ENCODE measurements at places on chromosomes 1 and 21.
A peak's percentile ranks its signal among the peaks of the same experiment; 100 is the strongest.

GRCh38 chr1:234843946-234844345, 234.0 kb upstream of the IRF2BP2 start:
- DNase-seq, result no peak

DNA sequence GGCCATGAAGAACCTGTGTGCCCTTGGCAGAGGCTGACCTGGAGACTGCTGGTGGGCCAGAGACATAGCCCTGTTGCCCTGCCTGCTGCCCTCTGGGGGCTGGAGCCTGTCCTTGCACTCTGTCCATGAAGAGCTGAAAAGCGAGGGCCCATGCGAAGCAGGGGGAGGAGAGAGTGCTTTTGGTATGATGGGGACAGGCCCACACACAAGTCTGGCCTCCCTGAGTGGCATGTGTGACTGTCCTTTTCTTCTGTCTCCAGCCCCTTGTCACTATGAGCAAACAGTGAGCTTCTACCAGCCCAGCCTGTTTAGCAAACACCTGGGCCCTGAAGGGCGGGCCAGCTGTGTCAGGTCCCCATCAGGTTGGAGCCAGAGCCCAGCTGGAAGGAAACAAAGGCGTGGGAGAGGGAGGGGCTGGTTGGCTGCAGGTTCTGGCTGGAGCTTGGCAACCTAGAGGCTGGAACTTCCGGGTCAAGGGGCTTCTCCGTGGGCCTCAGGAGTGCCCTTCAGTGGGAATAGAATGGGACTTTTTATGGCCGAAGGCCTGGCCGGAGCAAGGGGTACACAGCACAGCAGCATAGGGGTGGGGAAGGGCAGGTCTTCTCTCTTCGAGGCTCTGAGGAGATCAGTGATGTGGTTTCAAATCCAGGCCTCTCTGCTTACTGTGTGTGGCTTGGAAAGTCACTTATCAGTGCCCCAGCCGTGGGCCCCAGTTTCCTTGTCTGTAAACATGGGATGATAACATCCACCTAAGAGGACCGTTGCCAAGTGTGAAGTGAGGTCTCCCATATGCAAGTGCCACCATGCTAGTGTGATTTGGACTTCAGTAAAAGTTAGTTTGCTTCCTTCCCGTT, 14.3 kb downstream of the QSOX1 start:
- DNase-seq, result peak; percentile 75

GRCh38 chr1:51329443-51330325, 678 bp downstream of the TTC39A start:
- peak; percentile 88 for DNase-seq

DNA sequence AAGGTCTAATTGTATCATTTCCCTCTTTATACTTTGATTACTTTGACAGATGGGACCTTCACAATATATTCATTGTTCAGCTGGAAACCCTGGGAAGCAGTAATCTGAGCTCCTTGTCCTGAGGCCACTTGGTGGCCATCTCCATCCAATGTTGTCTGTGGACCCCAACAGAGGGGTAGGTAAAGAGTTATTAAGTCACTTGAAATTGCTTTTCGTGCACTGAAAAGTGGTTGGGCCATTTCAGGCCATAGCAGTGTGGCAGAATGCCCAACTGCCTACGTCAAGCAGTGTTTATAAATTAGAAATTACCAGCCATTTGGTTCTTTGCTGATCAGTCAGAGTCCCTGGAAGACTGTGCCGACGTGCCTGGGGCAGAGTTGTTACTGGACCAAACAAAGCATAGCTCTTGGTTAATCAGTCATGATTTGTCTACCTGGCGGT, 308.3 kb upstream of the USP25 start:
- DNase-seq, result peak; percentile 37

DNA sequence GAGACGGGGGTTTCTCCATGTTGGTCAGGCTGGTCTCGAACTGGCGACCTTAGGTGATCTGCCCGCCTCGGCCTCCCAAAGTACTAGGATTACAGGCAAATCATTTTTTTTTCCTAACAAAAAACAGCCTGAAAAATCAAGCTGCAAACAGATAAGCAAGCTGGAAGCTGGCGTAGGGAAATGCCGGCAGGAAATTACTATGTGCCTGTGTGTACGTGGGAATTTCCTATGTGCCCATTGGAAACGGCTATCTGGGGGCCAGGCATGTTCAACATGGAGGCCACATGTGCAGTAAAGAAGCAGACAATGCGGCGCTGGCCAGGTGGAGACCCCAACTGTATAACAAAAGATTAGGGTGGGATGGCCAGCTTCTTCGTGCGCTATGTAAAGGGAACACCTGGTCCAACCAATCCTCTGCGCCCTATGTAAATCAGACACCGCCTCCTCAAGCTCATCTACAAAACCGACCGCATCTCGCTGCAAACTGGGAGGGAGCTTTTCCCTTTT, 9.1 kb upstream of the AADACL4 start:
- no peak for DNase-seq

DNA sequence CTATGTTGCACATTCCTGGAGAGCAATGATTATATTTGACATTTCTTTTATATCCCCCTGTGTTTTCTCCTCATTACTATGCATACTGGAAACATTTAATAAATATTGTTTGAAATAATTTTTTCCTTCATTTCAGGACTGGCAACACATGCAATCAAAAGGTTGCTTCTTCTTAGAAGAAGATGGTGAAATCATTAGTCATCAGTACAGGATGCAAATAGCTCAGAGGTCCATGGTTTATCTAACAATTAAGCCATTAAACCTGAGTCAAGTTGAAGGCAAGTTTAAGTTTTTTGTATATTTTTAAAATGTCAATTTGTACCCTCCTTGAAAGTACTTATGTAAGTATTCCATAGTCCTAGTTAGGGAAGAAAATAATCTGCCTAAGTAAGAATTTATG, 22.5 kb downstream of the EFCAB7 start:
- DNase-seq, result no peak

DNA sequence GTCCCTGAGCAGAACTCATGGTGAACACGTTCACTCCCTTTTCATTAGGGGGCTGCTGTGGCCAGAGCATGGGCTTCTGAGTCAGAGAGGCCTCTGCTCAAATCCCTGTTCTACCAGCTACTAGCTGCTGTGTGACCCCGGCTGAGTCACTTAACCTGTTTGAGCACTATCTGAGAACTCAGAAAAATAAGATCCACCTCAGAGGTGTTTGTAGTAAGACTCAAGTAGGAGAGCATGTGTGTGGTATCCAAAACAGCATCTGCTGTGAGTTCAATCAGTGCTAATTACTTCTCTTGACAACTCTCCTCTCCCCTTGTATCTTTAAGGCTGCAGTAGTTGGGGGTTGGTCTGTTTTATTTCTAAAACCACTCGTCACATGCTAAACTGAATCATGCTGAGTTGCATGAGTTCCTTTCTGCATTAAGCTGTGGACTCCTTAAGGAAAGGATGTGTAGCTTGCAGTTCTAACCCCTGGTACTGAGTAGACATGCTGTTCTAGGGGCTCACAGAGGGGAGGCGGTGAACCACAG, 39.7 kb upstream of the JUN start:
- DNase-seq, result no peak

DNA sequence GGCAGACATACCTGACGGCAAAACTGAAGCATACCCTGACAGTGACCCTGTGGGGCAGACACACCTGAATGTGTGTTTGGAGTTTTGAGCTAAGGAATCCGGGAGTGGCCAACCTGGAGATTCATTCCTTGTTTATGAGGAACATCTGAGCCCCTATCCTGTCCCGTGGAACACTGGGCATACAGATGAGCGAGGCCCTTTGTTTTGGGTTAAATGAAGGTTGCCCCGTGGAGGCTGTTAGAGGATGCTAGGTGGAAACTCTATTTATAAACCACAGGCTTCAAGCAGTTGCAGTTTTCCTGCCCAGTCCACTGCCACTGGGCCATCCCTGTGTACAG, 18.1 kb downstream of the GALNT2 start:
- no peak for DNase-seq

DNA sequence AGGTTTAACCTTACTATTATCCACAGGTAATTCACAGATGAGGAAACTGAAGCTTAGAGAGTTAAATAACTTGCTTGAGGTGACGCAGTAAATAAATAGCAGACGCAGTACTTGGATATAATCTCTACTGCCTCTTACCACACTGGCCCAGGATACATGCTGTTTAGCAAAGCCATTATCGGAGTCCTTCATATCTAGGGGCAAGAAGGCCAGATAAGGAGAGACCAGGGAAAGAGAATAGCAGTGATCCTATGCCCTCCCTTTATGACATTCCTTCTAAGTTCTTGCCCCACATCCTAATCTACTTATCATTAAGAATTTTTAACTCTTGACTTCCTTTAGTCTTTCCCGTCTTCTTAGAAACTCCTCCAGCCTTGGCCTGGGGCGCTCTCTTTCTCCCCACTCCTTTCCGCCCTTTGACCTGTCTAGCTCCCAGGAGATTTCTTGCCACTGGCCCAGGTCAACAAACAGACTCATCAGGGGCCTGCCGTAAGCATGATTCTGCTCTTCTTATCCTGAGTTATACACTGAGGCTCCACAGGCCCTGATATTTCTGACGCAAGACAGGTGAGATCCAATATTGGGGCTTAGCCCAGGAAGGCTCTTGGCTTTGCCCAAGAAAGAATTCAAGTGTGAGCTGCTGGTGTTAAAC, 11.4 kb upstream of the SLAMF1 start:
- no peak for DNase-seq

Measured in COR-L47 (cell line).